ENCODE measurements at places on chromosomes 7 and 10. TPM values are rescaled to one million over a fixed set of nuclear protein-coding genes. Genes with fewer than 3 reads are reported as not detected.

- DNase-seq, result no peak
Observed at GRCh38 chr7:64874562-64875250, 28.4 kb upstream of the ZNF273 start.

DNA sequence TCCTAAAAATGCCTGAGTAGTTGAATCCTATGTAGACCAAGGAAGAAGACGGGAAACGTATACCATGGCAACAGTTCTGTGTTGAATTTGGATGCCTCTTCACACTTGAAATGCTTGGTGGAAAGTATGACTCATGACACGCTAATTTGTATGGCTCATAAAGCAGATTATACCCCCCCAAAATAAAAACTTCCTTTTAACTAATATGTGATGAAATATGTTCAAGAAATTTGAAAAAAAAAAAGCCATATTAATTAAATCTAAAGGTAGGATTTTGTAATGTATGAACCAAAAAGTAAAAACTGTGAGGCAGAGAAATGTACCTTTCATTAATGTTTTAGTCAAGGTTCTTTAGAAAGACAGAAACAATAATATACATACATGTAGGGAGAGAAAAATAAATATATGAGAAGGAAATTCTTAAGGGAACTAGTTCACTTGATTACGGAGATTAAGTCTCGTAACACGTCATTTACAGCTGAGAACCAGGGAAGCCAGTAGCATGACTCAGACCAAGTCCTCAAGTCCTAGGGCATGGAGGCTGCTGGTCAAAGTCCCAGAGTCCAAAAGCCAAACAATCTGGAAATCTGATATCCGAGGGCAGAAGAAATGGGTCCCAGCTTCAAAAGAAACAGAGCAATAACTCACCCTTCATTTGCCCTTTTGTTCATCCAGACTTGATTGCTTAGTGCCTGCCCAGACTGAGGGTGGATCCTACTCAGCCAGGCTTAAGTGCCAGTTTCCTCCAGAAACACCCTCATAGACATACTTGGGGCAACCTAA is 485.1 kb downstream of the SEMA3D start:
- no peak for DNase-seq

The SUN3 gene
- total RNA-seq, result not detected

The CRHR2 gene
- 1.1 TPM for total RNA-seq

- no peak for DNase-seq
Observed at GRCh38 chr7:112015146-112015545, 191.1 kb downstream of the DOCK4 start.

- peak; percentile 64 for DNase-seq
Observed at GRCh38 chr10:7610651-7611389, 55.9 kb downstream of the ITIH5 start.

DNA sequence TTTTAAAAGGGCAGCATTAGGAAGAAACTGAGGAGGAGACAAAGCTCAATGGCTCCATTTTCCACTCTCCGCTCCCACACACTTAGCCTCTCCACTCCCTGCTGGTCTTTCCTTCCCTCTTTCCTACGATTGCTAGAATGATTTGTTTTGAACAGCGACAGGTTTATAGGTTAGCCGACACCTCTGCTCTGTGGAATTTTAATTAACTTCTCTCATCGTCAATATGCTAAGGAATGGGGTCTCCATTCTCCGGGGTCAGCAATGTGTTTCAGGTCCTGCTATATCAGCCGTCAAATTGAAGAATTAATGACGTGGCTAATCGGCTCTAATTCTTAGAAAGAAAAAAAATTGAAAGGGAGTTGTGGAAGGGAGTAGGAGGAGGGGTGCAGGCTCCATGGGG is 28.9 kb downstream of the FBXW4 start:
- DNase-seq, result no peak

- peak; percentile 62 for DNase-seq
Observed at GRCh38 chr7:134502463-134503371, 24.6 kb upstream of the AKR1B10 start.

The HPS6 gene
- total RNA-seq, result 14.0 TPM

The KCND2 gene
- 0.40 TPM for total RNA-seq

DNA sequence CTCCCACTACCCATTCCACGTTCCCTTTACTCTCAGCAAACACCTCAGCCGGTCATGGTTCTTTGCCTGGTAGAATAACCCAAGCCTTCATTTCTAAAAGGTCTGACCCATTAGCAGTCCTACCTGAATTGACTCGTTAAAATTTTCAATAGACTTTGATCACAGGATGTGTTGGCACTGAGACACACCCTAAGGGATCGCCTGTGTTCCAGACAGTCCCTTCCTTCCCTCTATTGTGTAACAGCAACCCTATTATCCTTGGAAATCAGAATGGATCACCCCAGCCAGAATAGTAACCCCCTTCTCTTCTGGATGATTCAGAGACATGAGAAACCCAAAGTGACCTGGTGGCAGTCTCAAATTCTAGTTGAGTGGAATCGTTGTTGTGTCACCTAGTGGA is 20.4 kb upstream of the FAM171A1 start:
- DNase-seq, result no peak

The TMEM273 gene
- total RNA-seq, result 35.1 TPM

GRCh38 chr7:33936503-33936902 is 31.2 kb downstream of the BMPER start:
- DNase-seq, result no peak

DNA sequence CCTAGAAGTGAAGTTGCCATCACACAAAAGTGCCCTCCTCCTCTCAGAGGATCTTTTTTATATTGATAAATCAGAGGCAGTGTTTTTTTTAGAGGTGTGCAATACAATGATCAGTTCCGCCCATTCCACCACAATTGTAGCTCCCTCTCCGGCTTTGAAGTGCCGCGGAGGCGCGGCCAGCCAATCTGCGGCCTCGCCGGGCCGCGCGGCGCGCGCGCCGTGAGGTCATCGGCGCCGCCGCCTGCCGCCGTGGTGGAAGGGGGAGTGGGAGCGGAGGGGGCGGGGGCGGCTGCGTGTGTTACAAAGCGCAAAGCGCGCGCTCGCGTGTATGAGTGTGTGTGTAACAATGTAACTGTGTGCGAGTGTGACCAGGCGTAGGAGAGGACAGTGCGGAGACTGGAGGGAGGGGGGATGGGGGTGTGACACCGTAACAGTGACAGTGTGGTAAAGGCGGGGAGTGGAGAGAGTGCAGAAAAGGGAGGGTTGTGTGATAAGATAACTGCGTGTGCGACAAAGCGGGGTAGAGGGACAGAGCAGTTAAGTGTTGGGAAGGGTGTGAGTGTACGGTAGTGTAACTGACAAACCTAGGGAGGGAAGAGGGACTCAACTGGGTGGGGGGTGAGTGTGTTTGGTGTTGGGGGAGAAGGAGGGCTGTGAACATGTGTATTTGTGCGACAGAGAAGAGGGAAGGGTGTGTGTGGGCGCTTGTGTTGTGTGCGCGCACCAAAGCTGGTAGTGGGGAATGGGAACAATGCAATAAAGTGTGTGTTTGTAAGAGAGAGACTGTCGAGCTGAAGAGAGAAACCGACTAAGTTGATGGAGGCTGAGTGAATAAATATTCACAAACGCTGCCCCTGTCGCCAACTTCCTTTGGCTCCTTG is at the start of gene SP8:
SP8 (minus strand) TSS at position 108 of the 881 bp plus-strand sequence; CDS start at position 20, 88 bp downstream.
- no peak for DNase-seq

GRCh38 chr7:76020031-76020714 is 25.8 kb upstream of the TMEM120A start:
- DNase-seq, result peak; percentile 87

The NPFFR1 gene
- total RNA-seq, result 4.8 TPM

GRCh38 chr10:58641095-58641531 is 128.4 kb downstream of the BICC1 start:
- DNase-seq, result no peak

- DNase-seq, result peak; percentile 62
Observed at GRCh38 chr10:78740976-78741915, 327.5 kb upstream of the ZMIZ1 start.

- no peak for DNase-seq
Observed at GRCh38 chr10:78933828-78934531, 134.8 kb upstream of the ZMIZ1 start.

DNA sequence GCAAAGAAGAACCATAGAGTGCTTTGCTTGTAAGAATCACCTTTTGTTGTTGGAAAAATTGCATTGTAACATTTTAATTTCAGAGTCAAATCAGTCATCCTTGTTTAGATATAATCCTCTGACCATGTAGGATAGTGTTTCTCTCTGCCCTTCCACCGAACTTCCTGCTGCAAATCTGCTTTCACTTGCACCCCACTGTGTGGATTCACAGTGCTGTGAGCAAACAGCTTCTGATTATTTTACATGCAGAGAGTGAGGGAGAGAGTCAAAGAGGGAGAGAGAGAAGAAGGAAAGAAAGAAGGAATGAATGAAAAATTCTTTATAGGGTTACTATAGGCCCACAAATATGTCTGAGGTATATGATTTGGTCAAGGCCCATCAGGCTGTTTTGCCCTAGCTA is 30.0 kb upstream of the SEM1 start:
- DNase-seq, result no peak

The VENTX gene
- 3.0 TPM for total RNA-seq

DNA sequence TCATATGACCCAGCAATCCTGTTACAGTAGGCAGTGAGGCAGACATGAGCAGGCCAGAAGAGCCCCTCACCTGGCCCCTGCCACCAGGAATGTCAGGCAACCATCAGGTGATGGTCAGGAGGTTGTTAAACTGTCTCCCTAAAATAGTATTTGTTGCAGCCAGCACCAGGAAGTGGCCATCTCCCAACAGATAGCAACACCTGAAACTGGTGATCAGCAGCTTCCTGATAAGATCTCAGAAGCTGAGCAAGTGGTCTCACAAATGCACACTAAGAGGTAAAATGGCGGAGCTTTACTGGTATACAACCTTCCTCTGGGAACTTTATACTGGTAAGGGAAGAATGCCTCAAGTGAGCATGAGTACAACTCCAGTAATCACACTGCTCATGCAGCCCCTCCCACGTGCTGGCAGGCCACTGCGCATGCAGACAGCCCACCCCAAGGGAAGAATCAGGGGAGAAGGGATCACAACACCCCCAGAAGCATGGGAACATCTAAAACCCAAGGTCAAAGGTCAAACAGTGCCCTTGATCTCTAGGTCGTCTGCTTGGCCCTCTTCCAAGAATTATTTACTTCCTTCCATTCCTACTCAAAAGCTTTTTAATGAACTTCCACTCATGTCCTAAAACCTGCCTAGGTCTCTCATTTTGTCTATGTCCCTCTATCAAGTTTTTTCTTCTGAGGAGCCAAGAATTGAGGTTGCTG is 133.5 kb downstream of the DOCK4 start:
- no peak for DNase-seq

- no peak for DNase-seq
Observed at GRCh38 chr10:70380350-70381135, 1.9 kb downstream of the LRRC20 start.

GRCh38 chr10:114095559-114096337 is 52.1 kb downstream of the ADRB1 start:
- no peak for DNase-seq

The NAT16 gene
- not detected for total RNA-seq

DNA sequence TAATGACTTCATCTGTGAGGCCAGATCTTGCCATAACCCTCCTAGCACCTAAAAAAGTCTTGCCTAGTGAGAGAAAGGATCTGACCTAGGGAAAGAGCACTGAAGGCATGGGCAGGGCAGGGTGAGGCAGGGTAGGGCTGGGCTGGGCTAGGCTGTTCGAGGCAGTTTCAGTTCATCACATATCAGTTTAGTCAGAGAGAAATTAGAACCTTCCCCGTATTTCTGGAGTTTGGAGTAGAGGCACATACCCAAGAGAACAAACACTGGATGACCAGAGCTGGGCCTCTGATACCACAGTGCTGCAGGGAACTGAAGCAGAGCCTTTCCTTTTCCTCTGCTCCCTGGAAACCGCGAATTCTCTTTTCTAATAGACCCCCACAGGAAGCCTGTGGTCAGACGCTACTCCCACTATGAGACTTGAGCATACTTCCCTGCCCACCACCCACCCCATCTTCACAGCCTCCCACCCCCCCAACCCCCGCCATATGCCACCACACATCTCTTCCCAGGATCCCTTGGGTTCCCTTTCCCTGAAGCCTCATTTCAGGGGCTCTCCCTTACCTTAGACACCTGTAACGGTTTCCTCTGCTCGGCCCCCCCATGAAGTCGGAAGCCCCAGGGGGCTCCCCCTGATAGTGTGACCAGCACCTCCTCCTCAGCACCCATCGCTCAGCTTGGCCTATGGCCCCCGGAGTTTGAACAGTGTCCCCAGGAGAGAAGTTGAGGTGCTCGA is 406 bp downstream of the SYNPO2L start:
- no peak for DNase-seq

The LIPK gene
- not detected for total RNA-seq

DNA sequence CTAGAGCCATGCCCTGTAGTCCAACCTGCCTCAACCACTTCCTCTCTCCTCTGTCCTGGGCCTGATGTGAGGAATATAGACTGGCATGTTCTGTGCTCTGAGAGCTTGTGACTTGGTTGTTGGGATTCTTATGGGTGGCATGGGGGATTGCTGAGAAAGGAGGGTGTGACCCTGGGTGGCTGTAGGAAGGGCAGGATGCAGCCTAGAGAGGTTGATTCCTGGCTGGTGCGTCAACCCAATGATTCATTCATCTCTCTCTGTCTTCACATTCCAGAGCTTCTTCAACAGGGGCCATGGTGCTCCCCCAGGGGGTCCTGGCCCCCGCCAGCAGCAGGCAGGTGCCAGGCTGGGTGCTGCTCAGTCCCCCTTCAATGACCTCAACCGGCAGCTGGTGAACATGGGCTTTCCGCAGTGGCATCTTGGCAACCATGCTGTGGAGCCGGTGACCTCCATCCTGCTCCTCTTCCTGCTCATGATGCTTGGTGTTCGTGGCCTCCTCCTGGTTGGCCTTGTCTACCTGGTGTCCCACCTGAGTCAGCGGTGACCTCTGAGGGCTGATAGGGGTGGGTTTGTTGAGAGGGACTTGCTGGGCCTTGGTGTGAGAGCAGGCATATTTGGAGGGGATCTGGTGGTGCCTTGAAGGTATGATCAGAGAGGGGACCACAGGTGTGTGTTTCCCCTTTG is 2.6 kb downstream of the FAM241B start:
- no peak for DNase-seq

- DNase-seq, result no peak
Observed at GRCh38 chr10:12937527-12937926, 64.0 kb downstream of the CCDC3 start.

DNA sequence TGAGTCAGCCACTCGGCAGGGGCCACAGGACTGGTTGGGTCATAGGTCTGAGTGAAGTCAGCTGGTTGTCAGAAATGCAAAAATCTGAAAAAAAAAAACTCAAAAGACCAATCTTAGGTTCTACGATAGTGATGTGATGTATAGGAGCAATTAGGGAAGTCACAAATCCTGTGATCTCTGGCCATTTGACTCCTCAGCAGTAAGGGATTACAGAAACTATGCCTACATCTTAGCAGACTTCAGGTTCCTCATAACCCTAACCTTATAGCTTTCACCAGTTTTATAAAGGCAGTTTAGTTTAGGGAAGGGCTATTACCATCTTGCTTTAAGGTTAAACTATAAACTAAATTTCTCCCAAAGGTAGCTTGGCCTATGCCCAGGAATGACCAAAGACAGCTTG is 163.1 kb upstream of the HGF start:
- no peak for DNase-seq

The CALHM3 gene
- total RNA-seq, result not detected

Measured in sciatic nerve (tissue), 2 donors.